ENCODE measurements at places on chromosomes 4 and X.

GRCh38 chr4:71532407-71532806, 193.6 kb downstream of the SLC4A4 start:
- DNase-seq: no peak

GRCh38 chr4:6369924-6370645, 100.4 kb downstream of the WFS1 start:
- no peak for DNase-seq

- DNase-seq: no peak
These were observed 102.5 kb downstream of the FIP1L1 start for GRCh38 chr4:53479736-53480525.

DNA sequence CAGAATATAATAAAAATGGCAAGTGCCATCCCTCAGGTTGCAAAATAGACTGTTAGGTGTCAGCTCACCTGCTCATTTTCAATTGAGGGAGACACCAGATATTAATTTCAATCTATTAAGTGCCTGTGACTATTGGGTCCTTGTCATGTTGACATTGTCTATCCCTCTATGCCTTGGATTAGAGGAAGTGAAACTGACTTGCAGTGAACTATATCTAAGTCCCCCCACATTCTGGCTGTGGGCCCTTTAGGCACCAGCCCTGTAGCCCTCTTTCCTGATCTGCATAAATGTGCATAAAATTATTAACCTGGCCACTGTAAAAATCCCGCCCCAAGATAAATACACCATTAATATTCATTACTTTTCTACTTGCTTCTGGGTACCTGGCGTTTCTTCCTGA, 293.0 kb upstream of the CLNK start:
- no peak for DNase-seq

GRCh38 chrX:46666831-46667230, 92.1 kb downstream of the SLC9A7 start:
- no peak for DNase-seq
